G401 (cell line): ENCODE measurements at places on chromosomes 3 and 15. TPM values are rescaled to one million over a fixed set of nuclear protein-coding genes. Genes with fewer than 3 reads are reported as not detected.

Gene CASR
- total RNA-seq, result not detected in 2 replicates

Gene ZDHHC3
- 93.2 and 98.2 TPM in 2 replicates for total RNA-seq

Gene CPN2
- total RNA-seq, result not detected in 2 replicates

- no peak for DNase-seq
Measured at GRCh38 chr3:42843713-42844411, 31.8 kb downstream of the CYP8B1 start.

Gene ALG1L2
- not detected in 2 replicates for total RNA-seq

Gene PPM1M
- total RNA-seq, result 0.43 and 1.4 TPM in 2 replicates

GRCh38 chr3:149589332-149589731 is 68.5 kb downstream of the WWTR1 start:
- DNase-seq, result no peak

Gene ADPRH
- not detected in 2 replicates for total RNA-seq

- no peak for DNase-seq
Measured at GRCh38 chr3:60010781-60011180, 961.0 kb upstream of the CFAP20DC start.

Gene EFHB
- total RNA-seq, result not detected in 2 replicates

DNA sequence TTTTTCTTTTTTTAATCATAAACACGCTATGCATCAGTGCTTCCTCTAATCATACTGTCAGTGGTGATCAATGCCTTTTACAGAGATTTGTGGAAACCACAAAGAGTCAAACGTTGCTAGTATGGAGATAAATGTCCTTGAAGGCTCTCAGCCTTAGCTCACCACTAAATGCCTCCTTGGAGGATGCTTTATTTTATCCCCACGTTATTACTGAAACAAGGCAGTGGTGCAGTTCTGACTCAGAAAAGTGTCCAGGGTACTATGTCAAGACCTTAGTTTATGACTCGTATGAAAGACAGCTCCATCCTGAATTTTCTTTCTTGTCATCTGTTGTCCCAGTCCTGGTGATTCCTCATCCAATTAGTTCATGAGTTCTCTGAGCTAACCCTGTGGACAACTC is 1146.7 kb downstream of the IGSF11 start:
- DNase-seq, result no peak

DNA sequence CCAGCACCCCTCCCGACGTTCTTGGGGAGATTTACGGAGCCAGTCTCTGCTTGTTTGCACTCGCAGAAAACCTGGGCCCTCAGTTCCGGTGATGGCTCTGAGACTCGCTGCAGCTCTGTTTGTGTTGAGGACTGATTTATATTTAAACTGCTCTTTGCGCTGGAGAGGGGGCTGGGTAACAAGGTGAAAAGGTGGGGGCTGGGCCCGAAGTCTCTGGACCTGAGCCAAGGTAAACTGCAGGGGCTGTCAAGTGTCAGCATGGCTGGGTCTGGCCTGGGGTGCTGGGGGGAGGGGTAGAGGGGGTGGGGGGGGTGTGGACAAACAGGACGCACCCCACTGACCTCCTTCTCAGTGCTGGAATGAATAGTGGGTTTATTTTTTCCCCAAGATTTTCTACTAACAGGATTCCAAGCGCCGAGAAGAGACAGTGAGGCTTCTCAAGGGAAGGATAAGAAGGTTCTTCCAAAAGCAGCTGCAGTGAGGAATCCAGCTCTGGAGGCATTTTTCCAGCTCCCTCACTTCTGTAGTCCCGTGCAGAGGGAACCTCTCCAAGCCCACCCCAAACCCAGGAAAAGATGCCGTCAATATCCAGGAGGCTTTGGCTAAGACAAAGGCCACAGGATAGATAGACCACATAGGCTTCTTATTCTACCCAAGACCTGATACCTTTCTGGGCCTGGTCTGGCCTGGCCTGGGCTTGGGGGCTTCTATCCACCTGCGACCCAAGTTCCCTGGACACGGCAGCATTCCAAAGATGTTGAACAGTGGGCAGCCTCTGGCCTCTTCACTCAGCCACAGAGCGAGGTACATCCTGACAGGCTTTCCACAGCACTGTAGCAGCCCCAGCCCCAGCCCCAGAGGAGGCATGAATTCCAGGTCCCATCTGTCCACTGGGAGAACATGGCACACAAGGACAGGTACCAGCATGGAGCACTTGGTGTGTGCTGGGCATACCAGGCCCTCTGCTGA is 938 bp upstream of the SLCO2A1 start:
- no peak for DNase-seq

Gene GOLGA6B
- total RNA-seq, result not detected in 2 replicates

GRCh38 chr3:99342383-99342782 is 296.0 kb upstream of the COL8A1 start:
- no peak for DNase-seq

Gene FBN1
- 15.3 and 17.2 TPM in 2 replicates for total RNA-seq

DNA sequence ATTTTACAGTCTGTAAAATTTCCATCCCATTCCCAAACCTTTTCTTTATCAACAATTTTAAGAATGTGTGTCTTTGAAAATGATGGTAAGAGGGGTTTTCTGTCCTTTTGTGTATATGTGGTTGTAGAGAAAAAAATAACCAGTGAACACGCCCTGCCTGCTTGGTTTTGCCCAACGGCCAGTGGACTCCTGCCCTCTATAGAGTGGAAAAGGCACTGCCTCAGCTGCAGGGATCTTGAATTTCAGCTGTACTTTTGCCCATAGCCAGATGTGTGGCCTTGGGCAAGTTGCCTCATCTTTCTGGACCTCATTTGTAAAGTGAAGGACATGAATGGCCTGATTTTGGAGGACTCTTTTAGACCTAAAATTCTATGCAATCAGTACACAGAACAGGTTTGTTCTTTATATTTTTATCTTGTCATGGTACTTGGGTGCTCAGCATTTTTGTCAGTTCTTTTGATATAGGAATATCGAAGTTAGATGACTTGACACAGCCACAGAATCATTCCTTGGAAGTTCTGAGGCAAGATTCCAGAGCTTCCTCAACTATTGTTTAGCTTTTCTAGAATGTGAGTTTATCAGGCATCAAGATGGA is 81.0 kb downstream of the CLDN11 start:
- DNase-seq, result no peak

Gene IQCH
- total RNA-seq, result 6.8 and 10.1 TPM in 2 replicates

- no peak for DNase-seq
Measured at GRCh38 chr3:115398506-115398905, 224.8 kb upstream of the GAP43 start.

Gene A4GNT
- not detected in 2 replicates for total RNA-seq

DNA sequence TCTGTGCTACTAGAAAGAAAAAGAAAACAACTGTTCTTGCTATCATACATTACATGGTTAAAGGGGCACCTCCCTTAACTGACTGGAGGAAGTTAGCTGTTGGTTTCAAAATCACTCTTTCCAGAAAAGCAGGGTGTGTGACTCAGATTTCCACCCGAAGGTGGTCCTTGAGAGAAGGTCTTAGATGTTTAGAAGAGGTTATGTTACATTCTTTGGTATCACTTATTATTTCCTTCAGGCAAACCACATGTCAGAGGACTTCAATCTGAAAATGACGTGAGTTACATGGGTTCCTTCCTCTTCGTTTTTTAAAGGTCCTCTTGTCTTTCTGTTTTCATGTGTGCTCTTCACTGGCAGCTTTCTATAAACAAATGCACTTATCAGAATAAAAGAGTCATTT is 307.9 kb upstream of the CBLB start:
- DNase-seq, result no peak

Gene STRA6
- 17.2 and 23.9 TPM in 2 replicates for total RNA-seq

GRCh38 chr3:191283400-191283799 is 45.8 kb upstream of the CCDC50 start:
- no peak for DNase-seq

DNA sequence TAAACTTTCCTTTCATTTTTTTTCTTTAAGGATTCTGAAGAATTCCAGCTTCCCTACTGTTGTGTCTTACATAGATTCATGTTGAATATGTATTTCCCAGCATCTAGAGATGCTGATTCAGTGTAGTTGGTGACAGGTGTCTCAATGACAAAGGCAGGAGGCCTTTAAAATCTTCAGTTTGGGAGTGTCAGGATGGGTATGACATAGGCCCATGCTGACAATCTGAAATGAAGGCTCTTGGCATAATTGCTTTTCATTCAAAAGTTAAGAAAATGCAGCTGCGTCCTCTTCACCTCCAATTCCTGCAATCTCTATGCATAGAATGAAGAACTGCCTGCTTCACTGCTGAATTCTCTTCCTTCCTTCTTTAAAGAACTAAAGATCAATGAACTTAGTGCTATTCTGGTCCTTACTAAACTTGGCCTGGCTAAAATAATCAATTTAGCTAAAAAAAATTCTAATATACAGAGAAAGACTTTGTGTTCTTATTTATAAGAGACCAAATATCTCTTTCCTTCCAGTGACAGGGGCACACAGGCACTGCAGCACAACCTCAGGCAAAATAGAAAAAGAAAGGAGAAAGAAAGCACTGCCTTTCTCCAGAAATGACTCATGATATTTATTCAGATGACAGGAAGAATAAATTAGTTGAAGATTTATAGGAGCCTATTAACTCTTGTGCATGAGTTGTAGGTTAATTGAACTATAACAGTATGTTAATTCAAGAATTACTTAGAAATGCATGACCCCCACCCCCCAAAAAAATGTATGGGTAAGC is 152.6 kb upstream of the GBE1 start:
- DNase-seq, result no peak

DNA sequence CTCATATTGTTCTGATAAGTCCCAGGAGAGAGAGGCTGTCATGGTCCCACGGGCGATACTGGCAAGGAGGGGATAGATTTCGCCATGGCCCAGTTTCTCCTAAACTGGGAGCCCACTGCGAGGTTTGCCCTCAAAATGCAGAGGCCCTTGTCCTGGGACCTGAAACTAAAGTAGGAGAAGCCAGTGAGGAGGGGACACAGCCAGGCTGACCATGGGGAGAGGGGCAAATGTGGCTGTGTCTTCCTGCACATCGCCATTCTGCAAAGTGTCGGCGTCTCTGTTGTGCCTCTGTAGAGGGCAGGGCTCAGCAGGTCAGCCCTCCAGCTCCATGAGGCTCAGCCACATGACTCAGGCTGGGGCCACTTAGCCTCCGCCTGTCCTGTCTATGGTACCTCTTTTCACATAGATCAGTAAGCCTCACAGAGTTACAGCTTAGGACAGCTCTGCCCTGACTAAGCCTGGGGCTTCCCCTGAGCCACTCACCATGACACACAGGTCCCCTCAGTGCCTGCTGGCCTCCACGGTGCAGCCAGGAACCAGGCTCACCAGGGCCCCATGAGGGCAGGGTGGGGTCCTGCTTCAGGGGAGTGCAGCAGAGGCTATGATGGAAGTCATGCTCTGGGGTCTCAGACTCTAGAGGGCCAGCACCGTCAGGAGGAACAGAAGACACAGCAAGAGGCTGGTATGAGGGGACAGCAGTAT is 28.6 kb upstream of the PLXNA1 start:
- DNase-seq, result no peak

Gene RBPMS2
- total RNA-seq, result 0.12 and 0.27 TPM in 2 replicates

GRCh38 chr3:114363554-114364202 is 69.8 kb downstream of the TIGIT start:
- DNase-seq, result peak; percentile 41

- no peak for DNase-seq
Measured at GRCh38 chr15:50933341-50933740, 24.9 kb downstream of the AP4E1 start.

DNA sequence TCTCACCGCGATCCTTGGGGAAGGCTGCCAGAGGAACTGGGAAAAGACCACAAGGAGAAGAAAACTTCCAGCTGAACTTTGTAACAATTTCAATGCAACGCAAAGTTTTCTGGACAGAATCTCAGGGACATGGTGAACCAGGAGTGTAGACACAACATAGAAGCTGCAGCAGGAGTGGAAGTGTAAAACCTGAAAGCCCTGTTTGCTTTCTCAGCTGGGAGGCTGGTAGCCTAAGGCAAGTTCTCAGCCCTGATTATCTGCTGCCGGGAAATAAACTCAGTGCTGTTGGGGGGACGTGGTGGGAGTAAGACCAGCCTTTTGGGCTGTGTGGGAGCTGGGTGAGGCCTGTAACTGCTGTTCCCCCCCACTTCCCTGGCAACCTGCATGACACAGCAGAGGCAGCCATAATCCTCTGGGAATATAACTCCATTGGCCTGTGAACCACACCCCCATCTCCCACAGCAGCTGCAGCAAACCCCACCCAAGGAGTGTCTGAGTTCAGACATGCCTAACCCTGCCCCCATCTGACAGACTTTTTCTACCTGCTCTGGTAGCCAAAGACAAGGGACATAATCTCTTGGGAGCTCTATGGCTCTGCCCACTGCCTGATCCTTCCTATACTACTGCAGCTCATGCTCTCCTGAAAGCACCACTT is 106.7 kb downstream of the ZNF621 start:
- DNase-seq, result no peak

- DNase-seq, result no peak
Measured at GRCh38 chr15:72992841-72993252, 59.4 kb upstream of the NEO1 start.
